ENCODE measurements at places on chromosomes 13 and 19.

DNA sequence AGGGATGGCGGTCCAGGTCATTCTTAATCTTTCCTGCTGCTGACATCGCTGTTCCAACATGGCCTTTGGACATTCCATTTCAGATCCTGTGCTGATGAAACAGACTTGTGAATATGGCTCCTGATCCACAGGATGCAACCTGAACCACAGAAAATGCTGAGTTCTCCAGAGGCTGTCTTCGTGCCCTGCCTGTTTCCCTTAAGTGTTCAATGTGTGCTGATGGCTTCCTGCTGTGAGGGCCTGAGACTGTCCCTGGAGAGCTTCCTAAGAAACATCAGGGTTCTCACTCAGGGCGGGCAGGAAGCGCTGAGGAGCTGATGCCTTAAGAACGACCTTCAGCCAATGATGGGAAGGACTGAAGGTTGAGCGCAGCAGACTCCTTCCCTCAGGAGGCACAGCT lies 909.4 kb downstream of the UQCRFS1 start:
- no peak for DNase-seq

DNA sequence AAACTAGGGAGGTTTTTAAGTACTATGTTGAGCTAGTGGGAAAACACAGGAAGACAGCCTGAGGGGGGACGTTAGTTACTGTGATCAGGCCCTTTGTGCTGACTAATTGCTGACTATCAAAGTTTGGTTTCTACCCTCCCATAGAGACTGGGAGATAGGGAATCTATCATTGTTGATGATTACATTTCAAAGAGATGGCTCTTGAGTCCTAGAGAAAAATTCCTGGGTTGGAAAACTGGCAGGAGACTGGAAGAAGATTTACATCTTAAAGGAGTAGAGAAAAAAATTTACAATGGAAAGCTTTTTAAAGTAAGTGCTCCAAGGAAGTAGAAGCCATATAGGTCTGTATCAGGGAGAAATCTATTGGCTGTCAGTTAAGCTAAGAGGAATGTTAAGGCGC lies 522.0 kb upstream of the KLHL1 start:
- DNase-seq, result no peak

GRCh38 chr19:21824679-21825078 lies 11.3 kb downstream of the ZNF43 start:
- no peak for DNase-seq

DNA sequence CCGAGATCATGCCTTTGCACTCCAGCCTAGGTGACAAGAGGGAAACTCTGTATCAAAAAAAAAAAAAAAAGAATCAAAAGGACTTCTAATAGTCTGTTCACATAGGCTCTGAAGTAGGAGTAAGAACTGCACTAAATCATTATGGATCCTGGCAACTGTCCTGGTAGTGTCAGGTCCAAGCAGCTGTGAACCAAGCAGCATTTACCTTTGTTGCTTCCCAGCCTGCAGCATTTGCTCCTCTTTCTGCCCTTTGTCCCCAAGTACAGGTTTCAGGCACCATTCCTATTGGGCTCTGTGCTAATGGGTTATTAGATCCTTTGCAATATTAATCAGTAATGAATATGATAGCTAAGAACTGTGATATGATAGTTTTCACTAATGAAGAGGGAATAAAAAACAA lies 77.4 kb upstream of the NBEA start:
- no peak for DNase-seq

GRCh38 chr13:23899555-23899954 lies 2.3 kb upstream of the C1QTNF9B start:
- DNase-seq, result peak; percentile 13

- no peak for DNase-seq
Measured at GRCh38 chr13:73340069-73340468, 281.3 kb downstream of the KLF5 start.

DNA sequence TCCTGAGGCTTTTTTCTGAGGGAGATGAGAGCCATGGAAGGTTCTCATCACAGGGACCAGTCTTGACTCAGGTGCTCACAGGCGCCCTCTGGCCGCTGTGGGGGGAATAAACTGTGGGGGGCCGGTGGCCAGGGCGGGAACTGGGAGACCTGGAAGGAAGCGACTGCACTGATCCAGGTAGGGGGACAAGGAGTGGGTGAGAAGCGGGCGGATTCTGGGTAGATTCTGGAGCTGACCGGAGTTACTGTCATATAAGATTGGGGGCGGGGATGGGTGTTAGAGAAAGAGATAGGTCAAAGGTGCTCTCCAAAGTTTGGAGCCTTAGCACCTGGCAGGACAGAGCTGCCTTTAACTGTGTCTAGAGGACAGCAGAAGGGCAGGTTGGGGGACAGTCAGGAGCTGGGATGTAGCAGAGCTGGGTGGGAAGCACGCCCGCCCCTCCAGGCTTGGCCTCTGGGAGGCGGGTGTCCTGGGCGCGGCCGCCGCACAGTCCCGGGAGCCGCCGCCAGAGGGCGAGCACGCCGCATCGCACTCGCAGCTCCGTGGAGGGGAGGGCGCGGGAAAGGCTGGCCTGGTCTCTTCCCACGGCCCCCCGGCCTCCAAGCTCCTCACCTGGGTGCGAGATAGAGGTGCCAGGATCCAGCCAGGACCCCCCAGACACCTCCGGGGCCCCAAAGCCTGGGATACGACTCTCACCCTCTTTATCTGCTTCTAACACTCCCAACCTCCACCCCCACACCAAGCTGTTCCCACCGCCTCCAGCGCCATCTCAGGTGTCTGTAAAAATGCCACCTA lies 4.2 kb upstream of the DAND5 start:
- DNase-seq, result peak; percentile 63

DNA sequence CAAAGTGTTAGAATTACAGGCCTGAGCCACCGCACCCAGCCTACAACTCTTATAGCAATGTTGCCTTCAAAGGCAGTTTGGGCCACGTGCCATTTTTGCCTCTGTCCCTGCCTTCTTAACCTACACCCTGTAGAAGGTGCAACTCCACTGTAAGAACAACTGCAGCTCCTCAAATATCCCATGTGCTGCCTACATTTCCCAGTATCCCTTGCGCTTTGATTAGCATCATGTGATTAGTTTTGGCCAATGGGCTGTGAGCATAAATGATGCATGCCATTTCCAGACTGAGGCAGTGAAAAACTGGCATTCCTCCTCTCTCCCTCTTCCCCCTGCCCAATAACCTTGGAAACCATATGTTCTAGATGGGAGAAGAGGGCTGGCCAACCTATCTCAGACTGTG lies 75.2 kb upstream of the MRI1 start:
- no peak for DNase-seq

DNA sequence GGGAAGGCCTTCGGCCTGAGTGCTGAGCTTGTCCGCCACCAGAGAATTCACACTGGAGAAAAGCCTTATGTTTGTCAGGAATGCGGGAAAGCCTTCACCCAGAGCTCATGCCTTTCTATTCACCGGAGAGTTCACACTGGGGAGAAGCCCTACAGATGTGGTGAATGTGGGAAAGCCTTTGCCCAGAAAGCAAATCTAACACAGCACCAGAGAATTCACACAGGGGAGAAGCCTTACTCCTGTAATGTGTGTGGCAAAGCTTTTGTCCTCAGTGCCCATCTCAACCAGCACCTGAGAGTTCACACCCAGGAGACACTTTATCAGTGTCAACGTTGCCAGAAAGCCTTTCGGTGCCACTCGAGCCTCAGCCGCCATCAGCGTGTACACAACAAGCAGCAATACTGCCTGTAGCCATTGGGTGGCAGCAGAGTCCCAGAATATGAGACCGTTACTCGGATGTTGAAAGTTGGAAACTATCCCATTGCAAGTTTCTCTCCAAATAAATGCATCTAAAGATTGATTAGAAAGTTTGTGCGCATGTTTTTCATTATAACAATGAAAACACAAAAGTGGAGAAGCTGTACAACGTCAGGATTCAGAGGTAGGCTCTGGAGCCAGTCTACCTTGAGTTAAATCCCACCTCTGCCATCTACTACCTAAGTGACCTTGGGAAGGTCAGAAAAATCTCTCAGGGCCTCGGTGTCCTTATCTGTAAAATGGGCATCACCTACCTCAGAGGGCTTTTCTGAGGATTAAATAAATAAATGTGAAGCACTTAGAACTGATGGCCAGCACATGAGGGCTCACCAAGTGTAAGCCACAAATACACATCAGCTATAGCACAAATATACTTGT lies 21.1 kb downstream of the ZNF473 start:
- peak; percentile 38 for DNase-seq

- no peak for DNase-seq
Measured at GRCh38 chr13:111953546-111954178, 113.3 kb upstream of the SOX1 start.

- no peak for DNase-seq
Measured at GRCh38 chr19:7783991-7784423, 21.0 kb downstream of the CLEC4M start.

GRCh38 chr19:36987091-36987490 lies 71.0 kb downstream of the ZNF568 start:
- DNase-seq, result no peak

DNA sequence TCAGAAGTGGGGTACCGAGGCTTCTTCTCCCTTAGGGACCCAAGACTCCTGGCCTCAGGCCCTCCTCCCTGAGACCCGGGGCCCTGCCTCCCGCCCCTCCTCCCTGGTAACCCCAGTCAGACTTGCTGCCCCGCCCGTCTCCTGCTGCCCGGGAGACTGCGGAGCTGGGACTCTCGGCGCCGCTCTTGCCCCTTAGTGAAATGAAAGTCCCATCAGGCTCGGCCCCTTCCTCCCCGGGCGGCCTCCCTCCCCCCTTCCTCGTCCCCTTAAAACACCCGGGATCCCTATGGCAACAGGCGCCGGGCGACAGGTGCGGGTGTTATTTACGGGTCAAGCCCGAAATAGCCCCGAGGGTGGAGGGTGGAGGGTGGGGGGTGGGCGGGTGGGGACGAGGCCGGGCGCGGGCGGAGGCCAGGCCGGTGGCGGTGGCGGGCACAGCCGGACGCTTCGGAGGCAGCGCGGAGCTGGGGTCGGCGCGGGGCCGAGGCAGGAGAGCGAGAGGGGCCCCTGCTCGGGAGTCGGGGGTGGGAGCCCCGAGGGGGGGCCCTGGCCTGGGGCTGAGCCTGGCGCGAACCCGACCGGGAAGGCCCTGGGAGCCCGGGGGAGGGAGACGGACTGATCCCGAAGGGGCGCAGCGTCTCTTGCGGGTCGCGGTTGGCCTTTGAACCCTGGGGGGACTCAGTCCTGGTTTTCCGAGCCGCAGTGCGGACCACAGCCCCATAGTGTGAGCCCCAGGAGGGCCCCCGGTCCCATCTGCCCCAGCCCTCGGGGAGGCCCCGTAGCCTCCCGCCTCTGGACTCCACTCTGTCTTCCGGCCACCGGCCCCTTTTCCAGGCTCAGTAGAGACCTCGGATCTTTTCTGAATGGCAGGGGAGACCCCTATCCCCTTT lies at the start of gene CACNG6:
TSS of gene CACNG6 (plus strand) at position 414 of the 890 bp plus-strand sequence. CDS start 1,241 bp downstream, outside the sequence.
- DNase-seq, result no peak

DNA sequence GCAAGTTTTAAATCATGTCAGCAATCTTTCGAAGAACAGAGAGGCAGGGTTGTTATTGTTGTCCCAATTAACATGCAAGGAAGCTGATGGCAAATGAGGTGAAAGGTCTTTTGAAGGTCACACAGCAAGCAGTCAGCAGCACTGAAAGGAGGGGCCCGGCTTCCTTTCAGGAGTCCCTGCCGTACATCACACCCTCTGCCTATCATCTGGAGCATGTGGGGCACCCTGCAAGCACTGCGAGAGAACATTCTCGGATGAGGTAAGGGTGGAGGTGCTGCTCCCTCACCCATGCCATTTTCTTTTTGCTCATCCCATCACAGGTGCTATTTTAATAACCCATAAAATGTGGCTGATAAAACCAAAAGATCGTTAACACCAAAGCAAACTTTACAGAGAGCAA lies 111.2 kb downstream of the ENOX1 start:
- DNase-seq, result no peak

GRCh38 chr13:48424212-48424611 lies 11.3 kb upstream of the LPAR6 start:
- no peak for DNase-seq
